ENCODE measurements at places on chromosomes 13 and 19. TPM values are rescaled to one million over a fixed set of nuclear protein-coding genes. Genes with fewer than 3 reads are reported as not detected.

FAM124A gene
- total RNA-seq, result 0.76 TPM

C5AR1 gene
- 0.93 TPM for total RNA-seq

GRCh38 chr19:13846557-13847406 lies 30.2 kb upstream of the NANOS3 start:
- peak overlapping the region; percentile 100 for H3K27ac ChIP-seq
- no peaks in the 10 kb centered on the region for H3K27me3 ChIP-seq
- H3K36me3 ChIP-seq, result no peaks in the 10 kb centered on the region
- DNase-seq, result peak; percentile 93
- H3K4me3 ChIP-seq, result peak overlapping the region; percentile 86

DNA sequence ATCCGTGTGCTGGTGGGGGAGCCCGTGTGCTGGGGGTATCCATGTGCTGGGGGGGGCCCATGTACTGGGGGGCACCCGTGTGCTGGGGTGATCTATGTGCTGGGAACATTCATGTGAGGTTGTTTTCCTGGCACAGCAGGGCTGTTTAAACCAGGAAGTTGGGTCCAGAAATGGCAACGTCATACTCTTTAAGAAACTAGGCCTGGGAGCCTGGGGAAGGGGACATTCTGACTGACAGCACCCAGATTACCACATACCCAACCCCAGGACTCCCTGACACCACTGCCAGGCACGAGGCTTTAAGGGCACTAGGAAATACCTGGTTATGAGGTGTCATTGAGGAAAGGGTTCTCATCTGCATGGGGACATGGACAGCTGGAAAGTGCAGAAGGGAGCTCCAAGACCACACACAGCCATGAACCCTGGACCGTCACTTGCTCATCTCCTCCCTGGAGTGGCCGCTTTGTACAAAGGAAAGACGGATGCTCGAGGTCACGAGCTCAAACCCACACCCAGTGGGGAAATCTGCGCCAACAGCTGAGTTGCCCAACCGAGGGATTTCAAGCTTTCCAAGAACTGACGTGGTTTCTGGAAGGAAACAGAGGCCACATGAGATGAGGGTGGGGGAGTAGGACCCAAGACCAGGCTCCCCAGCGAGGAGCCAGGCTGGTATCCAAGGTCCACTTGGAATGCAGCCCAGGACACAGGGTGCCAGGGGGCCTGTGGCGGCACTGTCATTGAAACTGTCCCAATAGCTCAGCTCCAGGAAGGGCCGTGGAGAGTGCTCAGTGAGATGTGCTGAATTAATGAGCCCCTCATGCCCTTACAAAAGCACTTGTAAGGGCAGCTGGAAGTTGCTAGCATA lies 40.9 kb downstream of the RAB20 start:
- H3K27me3 ChIP-seq, result no peaks in the 10 kb centered on the region
- no peak overlapping the region for H3K27ac ChIP-seq
- H3K4me1 ChIP-seq, result peaks cover 9% of the 10 kb centered on the region
- DNase-seq, result no peak
- no peak overlapping the region for H3K4me3 ChIP-seq
- no peaks in the 10 kb centered on the region for H3K36me3 ChIP-seq

DNA sequence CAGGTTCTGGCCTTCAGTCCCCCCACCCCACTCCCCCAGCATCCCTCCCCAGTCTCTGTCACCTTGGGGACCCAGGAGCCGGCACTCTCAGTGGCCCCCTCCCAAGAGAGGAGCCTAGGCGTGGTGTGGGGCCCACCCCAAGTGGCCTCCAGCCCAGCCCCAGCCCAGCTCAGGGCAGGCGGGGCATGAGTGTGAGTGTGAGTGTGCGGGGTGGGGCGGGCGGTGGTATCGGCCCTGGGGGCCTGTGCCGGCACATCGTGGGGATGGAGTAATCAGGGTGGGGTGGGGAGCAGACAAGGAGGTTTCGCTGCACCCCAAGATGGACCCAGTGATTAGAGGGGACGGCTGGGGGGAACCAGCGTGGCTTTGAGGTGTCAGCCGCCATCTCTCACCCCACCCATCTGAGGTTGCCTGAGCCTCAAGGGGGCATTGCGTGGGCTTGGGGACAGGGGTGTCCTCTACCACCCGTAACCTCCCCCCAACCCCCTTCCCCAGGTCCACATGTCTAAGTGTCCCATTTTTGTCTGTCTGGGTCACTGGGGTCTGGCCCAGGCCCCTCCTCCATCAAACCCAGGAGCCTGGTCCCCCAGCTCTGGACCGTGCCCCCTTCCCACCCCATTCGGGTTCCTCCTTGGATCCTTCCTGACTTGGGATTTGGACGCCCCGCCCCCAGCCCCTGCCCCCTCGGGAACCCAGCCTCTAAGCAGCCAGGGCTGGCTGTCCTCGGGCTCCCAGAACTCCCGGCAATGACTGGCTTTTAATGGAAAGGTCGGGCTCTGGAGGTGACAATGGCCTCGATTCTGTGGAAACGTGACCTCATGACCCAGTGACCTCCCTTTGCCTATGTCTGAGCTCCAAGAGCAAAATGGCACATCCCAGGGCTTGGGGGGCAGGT lies 6.9 kb upstream of the SULT2B1 start:
- no peaks in the 10 kb centered on the region for H3K36me3 ChIP-seq
- no peaks in the 10 kb centered on the region for H3K27me3 ChIP-seq
- no peak overlapping the region for H3K4me3 ChIP-seq
- DNase-seq, result no peak

Data from type B pancreatic cell (in vitro differentiated cells).